ENCODE measurements at places on chromosomes 5 and 9.

GRCh38 chr9:8456344-8456743 is 656.8 kb upstream of the DMAC1 start:
- DNase-seq = no peak

DNA sequence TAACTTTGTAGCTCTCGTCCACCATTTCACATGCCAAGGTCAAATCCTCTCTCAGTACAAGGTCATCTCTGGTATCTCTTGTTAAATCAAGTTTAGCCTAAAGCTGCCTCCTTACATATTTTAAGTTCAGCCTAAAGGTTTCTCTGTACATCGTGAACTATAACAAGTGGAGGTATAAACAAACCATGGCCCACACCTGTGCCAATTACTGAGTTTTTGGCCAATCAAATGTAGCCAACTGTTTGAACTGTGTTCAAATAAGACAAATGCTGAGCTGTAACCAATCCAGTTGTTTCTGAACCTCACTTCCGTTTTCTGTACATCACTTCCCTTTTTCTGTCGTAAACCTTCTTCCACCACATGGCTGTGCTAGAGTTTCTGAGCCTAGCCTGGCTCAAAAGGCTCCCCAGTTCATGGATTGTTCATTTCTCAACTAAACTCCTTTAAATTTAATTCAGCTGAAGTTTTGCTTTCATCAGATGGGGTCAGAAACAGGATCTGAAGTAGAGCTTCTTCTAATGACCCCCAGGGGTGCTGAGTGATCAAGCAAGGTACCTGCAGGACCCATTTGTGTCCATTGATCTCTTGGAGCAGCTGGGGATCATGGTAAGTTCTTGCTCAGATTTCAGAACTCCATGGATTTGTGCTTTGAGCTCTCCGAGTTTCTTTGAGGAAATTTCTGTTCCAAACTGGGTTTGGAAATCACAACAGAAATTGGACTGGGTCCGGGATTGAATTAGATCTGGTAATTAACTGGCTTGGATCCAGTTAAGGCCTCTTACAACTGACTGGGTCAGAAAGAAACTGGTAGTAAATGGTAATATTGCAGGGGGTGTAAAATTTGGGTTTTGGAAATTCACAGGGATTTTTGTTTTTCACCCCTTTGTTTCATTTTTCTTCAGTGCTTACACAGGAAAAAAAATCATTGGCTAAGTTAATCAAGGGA is 11.0 kb upstream of the NANS start:
- no peak for DNase-seq

- DNase-seq = peak; percentile 11
These were observed 219.9 kb downstream of the MLLT3 start for GRCh38 chr9:20402273-20402875.

DNA sequence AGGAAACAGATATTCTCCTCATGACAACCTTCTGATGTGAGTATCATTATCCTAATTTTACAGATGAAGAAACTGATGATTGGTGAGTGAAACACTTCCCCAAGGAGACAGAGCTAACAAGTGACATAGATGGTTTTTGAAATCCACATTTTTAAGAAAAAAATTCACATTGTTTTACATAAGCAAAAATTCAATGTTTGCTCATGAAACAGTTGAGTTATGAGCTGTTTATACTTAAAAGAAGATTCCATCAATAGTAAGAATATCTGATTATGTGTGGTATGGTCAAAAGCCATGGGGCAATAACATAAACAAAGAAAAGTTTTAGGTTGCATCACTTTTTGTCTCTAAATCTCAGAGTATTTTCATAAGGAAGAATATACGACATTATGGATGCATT is 167.9 kb upstream of the PAPPA start:
- no peak for DNase-seq

DNA sequence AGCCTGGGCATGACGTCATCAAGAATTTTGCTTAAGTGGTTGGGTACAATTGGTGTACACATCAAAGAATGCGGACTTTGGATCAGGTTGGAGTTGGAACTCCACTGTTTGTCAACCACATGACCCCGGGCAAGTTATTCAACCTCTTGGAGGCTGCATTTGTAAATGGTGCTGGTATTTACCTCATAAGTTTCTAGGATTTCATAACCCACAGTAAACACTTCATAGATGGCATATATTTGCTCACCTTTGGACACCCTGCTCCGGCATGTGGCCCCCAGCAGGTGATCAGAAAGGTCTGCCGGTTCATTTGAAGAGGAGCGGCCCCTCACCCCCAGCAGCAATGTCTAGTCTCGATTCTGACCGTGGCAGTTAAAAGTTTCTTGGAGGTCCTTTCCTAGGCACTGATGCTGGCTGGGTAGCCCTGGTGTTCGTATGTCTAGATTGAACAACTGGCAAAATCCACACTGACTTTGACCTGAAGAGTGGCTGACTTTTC is 60.6 kb downstream of the IL6ST start:
- peak; percentile 26 for DNase-seq

DNA sequence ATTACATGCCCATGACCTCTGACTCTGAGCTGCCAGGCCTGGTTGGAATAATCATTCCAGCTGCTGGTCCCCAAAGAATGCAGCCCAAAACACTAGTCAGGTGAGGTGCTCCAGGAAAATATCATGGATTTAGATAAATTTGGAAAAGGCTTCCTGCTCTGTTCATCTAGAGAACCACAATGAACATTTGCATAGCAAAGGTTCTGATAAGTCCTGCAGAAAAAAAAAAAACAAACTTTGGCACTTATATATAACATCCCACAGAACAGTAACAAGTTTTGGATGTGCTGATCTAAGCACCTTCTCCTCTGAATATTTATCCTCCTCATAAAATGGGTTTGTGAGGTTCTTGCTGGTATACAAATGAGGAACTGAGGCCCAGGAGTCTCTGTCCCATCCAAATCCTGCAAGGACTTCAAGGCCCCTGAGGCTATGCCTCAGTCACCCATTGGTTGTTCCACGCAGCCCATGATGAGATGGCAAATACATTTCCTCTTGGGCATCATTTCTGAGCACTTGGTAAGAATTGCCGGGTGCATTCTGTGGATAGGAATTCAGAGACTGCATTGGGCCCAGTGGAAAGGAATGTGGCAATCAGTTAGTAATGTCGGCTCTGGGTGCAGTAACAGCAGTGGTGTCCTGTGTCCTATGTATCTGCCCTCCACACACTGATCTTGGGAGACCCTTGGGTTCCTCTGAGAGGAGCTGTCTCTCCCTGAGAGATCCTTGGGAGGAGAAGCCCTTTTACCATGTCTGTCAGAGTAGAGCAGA is 73.4 kb upstream of the ASS1 start:
- peak; percentile 28 for DNase-seq

GRCh38 chr5:113047234-113047633 is 70.6 kb downstream of the DCP2 start:
- DNase-seq = peak; percentile 89

DNA sequence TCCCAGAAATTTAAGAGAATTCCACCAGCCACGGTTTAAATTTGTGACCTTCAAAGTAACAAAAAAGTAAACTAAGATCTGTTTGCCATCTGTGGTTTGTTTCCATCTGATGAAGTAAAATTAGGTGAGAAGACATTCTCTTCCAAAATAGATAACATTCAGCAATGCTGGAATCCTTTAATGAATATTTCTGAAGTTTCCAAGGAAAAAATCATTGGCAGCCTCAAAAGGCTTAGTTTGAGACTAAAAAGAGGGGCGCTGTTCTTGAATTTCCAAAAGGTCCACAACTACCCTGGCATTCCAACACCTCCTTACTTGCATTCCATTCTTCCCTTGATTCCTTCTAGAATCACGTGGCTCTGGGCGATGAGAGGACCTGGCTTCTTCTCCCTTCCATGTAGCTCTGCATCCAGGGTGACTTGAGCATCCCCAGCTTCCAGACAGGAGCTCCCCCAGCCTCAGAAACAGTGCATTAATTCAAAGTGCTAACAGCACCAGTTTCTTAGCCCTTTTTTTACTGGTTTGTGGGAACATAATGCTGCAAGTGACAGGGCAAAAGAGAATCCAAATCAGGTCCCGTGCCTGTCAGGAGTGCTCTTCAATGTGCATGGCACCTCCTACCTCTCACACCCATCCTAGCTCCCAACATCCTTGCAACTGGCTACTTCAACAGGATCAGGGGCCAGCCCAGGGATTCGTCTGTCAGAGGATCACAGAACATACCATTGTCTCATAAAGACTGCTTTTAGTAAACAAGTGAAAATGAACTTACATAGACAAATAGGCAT is 191.5 kb upstream of the S1PR3 start:
- no peak for DNase-seq

DNA sequence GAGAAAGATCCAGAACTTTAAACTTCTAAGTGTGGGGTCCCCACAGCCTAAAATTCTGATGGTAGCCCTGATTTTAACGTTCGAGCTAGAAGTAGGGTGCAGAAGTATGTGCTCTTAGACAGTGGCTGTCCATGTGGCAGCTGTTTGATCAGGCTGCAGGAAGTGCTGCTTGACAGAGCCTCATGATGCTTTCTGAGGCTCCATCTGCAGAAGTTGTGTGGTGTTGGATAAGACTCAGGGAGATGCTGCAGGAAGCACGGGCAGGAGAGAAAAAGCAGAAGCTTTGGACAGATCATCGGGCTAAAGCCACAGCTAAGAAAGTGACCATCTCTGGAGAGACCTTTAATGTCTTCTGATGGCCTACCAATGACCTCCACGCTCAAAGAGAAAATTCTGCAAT is 8.1 kb downstream of the MTMR12 start:
- no peak for DNase-seq

- DNase-seq = no peak
These were observed 35.3 kb upstream of the CYFIP2 start for GRCh38 chr5:157230610-157231009.

DNA sequence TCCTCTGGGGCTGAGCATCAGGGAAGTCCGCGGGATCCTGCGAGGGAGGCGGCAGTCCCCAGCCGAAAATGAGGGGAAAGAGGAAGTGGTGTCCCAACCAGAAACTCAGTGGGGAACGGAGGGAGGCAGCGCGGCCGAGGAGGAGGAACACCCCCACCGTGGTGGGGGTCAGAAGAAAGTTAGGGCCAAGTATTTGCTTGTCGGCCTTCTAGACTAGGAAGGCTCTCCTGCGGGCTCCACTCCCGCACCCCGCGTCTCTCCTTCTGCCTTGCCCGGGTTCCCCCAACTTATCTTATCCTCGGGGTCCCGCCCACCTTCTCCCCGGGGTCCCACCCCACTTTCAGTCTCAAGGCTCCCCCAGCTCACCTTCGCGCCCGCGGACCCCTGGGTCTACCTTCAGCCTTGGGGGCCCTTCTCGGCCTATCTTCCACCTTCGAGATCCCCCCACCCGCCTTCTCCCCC is 557 bp upstream of the PHF2 start:
- DNase-seq = peak; percentile 56

- DNase-seq = no peak
These were observed 127.4 kb downstream of the COL23A1 start for GRCh38 chr5:178462816-178463215.

GRCh38 chr5:5288201-5288600 is 134.3 kb upstream of the ICE1 start:
- DNase-seq = peak; percentile 31

DNA sequence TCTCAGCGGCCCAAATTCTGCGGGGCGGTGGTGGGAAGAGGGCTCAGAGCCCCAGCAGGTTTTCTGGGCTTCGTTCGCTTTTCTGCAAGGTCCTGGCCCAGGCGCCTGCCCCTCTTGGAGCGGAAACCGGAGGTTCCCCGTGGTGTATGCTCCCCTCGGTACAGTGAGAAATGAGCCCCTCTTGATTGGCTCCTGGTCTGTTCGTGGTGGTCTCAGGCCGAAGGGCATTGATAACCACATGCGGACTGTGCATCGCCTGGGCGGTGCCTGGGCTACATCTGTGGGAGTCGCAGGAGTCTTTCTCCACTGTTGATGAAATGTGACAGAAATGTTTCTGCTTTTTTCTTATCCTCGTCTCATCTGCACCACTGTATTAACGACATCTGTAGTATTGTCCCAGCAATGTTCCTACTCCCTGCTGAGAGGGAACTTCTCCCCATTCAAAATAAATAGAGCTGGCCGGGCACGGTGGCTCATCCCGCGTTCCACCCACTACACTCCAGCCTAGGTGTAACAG is 682 bp downstream of the MAN1B1 start:
- no peak for DNase-seq

DNA sequence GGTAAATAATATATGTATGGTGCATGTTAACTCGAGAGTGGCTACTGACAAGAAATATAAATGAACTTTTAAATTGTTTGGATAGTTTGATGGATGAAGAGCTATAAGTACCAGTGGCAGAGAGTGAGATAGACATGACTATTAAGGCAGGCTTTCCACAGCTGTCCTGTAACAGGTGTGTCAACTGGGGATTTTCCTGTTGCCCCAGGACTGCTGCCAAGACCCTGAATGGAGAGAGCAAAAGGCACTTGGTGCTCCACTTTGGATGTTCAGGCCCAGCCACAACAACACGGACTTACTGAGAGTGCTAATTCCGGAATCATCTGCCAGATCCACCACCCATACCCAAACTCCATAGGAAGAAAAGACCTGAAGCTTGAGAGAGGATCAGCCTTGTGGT is 215.1 kb downstream of the SEC61B start:
- DNase-seq = no peak

DNA sequence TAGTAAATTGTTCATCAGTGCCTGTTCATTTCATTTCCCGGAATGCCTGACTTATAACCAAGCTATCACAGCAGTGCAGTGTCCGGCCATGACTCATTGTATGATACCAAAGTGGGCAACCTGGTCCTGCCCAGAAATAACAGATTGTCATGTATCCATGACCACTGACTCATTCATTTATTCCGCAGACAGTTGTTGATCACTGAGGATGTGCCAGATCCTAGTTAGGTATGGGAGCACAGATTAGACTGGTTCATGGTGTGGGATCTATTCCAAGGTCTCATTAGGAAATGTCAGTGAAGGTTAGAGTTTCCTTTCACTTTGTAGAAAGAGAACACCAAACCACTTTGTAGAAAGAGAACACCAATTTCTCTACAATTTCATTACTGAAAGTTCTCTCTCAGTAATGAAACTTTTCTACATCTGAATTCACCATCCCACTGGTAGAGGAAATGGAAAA is 8.7 kb downstream of the NREP start:
- peak; percentile 86 for DNase-seq

GRCh38 chr5:171312129-171312974 is 3.3 kb downstream of the TLX3 start:
- DNase-seq = peak; percentile 39

DNA sequence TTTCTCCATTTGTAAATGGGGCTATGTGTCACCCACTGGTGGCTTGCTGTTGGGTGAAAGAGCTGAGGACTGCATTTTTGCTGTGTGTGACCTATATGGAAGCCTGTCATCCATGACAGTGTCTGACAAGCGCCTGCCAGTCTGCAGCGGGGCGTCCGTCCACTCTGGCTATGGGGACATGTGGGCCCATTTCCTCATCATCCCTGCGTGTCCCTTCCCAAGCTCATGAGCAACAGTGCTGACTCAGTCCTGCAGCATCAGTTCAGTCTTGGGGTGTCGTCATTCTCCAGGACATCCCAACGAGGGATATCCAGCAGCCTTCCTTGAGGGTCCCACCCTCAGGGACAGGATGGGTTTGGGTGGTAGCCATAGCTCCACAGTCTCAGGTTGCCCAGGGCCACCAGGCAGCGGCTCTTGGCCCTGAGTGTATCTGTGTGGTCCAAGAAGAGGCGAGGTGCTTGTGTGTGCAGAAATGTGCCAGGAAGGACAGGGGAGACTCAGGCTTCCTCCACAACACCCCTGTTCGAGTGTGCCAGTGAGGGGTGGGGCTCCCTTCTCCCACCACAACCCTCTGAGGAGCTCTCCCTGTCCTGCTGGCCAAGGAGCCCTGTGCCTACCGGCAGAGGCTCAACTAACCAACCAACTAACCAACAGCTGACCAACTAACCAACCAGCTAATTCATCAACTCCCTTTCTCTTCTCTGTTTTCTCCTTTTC is 2.1 kb downstream of the FGD3 start:
- no peak for DNase-seq

- DNase-seq = no peak
These were observed 11.5 kb downstream of the FSD1L start for GRCh38 chr9:105459336-105459735.

Data from astrocyte of the hippocampus (primary cell).